PC-3 (cell line): ENCODE measurements at places on chromosomes 6 and 20. TPM values are rescaled to one million over a fixed set of nuclear protein-coding genes. Genes with fewer than 3 reads are reported as not detected.

GRCh38 chr6:143882401-143882930 is 18.2 kb downstream of the ZC2HC1B start:
- no peaks in the 10 kb centered on the region for H3K27me3 ChIP-seq
- H3K27ac ChIP-seq: no peak overlapping the region
- DNase-seq: no peak
- H3K4me3 ChIP-seq: no peak overlapping the region
- H3K4me1 ChIP-seq: peaks cover 13% of the 10 kb centered on the region; the same call in 1 of the 2 replicates

SMOC2 gene
- total RNA-seq: not detected in 2 replicates

- H3K27me3 ChIP-seq: no peaks in the 10 kb centered on the region
- H3K36me3 ChIP-seq: no peaks in the 10 kb centered on the region
- peaks cover 17% of the 10 kb centered on the region for H3K4me1 ChIP-seq
- DNase-seq: no peak
- no peak overlapping the region for H3K27ac ChIP-seq
- no peak overlapping the region for H3K4me3 ChIP-seq
Measured at GRCh38 chr6:36760685-36761435, 63.2 kb downstream of the RAB44 start.

ALDH5A1 gene
- total RNA-seq: 11.9 and 12.2 TPM in 2 replicates

RAB32 gene
- 25.1 and 29.8 TPM in 2 replicates for total RNA-seq

DNA sequence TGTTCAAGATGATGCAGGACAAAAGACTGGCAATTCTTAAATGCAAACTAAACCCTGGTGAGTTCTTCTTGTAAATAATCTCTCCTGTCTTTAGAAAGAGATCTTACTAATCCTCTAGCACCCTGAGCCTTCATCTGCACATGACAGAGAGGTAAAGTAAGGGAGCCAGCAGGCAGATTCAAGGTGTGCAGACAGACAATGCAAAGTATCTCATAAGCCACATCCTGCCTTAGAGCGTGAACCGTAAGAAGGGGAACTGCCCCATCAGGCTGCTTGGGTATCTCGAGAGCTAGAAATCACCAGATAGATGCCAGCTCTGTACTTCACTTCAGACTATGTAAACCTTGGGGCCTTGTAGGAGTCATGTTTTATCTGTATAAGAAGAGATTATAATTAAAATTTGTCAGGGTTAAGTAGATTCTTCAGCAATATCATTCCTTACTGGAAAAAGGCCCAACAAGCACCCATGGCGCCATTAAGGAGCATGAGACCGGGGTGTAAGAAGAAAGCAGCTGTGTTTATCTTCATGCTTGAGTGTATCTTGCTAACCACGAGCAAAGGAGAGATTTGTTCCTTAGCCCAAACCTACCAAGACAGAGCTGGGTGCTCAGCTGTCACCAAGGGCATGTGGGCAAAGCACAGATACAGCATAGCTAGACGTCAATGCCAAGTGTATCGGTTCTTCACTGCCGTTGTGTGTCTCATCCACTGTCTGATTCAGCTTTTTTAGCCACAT is 24.4 kb downstream of the CNR1 start:
- no peaks in the 10 kb centered on the region for H3K36me3 ChIP-seq
- DNase-seq: no peak

DNA sequence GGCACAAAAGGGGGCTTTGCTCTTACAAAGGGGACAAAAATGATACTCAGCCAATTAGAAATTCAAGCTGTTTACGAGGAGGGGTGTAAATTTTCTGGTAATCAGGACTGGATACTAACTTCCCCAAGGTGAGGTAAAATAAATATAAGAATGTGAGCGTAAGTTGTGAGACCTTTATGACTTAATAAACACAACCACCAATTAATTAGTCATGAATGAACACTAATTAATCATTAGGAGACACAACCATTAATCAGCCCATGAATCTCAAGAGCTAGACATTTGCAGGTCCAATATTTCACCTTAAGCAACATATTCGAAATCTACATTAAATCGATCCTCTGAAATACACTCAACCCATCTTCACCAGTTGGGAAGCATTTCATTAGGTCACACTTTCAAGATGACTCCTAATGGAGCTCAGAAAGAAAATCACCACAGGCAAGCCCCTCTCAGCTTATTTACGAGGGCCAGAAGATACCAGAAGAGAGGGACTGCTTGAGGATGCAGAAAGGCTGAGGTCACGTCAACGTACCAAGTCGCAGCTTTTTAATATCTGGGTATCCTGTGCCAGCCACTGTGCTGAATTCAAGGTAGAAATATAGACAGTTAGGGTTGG is 2.7 kb downstream of the ADTRP start:
- H3K4me3 ChIP-seq: no peak overlapping the region
- H3K27ac ChIP-seq: no peak overlapping the region
- DNase-seq: no peak
- peaks cover 25% of the 10 kb centered on the region for H3K4me1 ChIP-seq

GRCh38 chr6:113953346-113953745 is 17.6 kb downstream of the HDAC2 start:
- H3K4me3 ChIP-seq: no peak overlapping the region
- H3K27ac ChIP-seq: no peak overlapping the region
- peak; percentile 53 for DNase-seq
- peaks cover 38% of the 10 kb centered on the region for H3K36me3 ChIP-seq
- H3K4me1 ChIP-seq: peaks cover 19% of the 10 kb centered on the region

COL21A1 gene
- total RNA-seq: 0.35 and 1.0 TPM in 2 replicates

- 0 out of 2 replicates have a peak, but pooled peaks cover 8% of the 10 kb centered on the region for H3K4me1 ChIP-seq
- no peaks in the 10 kb centered on the region for H3K27me3 ChIP-seq
- DNase-seq: no peak
- 0 out of 2 replicates have a peak, but pooled peaks cover 5% of the 10 kb centered on the region for H3K36me3 ChIP-seq
Measured at GRCh38 chr20:7993703-7994102, 25.9 kb downstream of the TMX4 start.

GRCh38 chr6:161244725-161245124 is 29.1 kb downstream of the AGPAT4 start:
- no peak overlapping the region for H3K4me3 ChIP-seq
- H3K27ac ChIP-seq: no peak overlapping the region
- no peaks in the 10 kb centered on the region for H3K4me1 ChIP-seq

- H3K36me3 ChIP-seq: no peaks in the 10 kb centered on the region
- peaks cover 4% of the 10 kb centered on the region; the same call in 1 of the 2 replicates for H3K4me1 ChIP-seq
- peak overlapping the region; percentile 59 for H3K4me3 ChIP-seq
- H3K27me3 ChIP-seq: peaks cover 54% of the 10 kb centered on the region
Measured at GRCh38 chr6:165660857-165661663, 2.0 kb downstream of the PDE10A start.

- no peaks in the 10 kb centered on the region for H3K27me3 ChIP-seq
- no peaks in the 10 kb centered on the region for H3K36me3 ChIP-seq
- peaks cover 52% of the 10 kb centered on the region for H3K4me1 ChIP-seq
Measured at GRCh38 chr6:37129566-37129965, 40.4 kb upstream of the PIM1 start.

DNA sequence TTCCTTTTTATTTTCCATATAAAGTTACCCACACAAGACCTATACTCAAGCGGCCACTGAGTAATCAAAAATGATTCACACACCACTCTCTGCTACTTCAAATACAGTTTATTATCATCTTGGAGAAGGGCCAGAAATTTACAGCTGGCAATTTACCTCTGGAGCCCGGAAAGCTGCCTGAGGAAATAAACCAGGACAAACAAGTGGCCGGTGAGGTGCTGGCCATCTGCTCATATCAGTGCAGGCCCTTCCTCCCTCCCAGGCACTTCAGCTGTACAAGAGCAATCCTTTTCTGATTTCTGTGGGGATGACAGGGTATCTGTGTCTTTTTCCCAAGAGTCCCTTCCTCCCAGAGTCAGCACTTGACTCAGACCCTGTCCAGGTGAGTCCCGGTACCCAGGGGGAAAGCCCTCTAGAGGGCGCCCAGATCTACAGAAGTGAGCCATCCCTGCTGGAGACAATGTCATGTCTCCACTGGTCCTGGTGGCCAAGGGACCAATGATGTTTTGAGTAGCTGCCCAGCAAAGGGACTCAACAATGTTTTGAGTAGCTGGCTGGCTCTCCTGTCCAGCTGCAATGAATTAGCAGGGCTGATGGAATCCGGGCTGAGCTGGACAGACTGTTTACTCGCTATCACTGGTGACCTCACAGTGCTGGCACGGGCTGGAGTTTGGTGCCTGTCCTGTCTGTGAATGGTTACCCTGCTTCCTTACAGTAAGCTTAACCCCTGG is 23.6 kb downstream of the LRP11 start:
- peak overlapping the region; percentile 54 for H3K27ac ChIP-seq
- peak overlapping the region; percentile 16; the same call in 1 of the 2 replicates for H3K4me3 ChIP-seq
- peak; percentile 83 for DNase-seq
- peaks cover 53% of the 10 kb centered on the region for H3K4me1 ChIP-seq
- H3K36me3 ChIP-seq: no peaks in the 10 kb centered on the region
- no peaks in the 10 kb centered on the region for H3K27me3 ChIP-seq

GRCh38 chr6:154938221-154938580 is 56.9 kb upstream of the TIAM2 start:
- no peaks in the 10 kb centered on the region for H3K27me3 ChIP-seq
- H3K27ac ChIP-seq: no peak overlapping the region
- no peaks in the 10 kb centered on the region for H3K36me3 ChIP-seq

- no peaks in the 10 kb centered on the region for H3K36me3 ChIP-seq
- DNase-seq: no peak
Measured at GRCh38 chr6:110558575-110558974, 82.2 kb upstream of the SLC22A16 start.

DNA sequence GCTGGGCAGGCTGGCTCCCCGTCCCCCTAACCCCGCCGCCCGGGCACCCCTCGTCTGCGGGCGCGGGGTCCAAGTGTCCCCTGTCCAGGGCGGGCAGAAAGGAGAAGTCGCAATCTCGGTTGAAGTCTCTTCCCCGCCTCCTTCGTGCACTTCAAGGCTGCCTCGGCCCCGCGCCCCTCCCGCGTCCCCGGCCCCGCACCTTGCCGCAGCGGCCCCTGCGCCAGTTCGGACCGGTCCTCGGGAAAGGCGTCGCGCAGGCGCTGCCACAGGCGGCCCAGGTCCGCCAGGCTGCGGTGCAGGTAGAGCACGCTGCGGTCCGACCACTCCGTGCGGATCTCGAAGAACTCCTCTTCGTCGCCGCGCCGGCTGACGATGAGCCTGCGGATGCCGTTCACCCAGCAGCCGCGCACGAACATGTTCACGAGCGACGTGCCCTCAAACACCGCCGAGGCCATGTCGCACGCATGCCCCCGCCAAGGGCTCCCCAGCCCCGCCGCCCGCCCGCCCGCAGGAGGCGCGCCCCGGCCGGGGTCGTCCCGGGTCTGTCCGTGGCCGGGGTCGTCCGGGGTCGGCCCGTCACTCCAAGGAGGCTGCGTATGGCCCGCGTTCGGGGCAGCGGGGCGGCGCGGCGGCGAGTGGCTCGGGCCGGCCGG is at the start of gene PXDC1:
Gene PXDC1 (minus strand): TSS at position 637 of the 653 bp plus-strand sequence. CDS start 182 bp downstream, at position 455.
- DNase-seq: peak; percentile 23
- peak within 1 kb of the TSS; percentile 80 for H3K4me3 ChIP-seq
- H3K27me3 ChIP-seq: no peaks in the 10 kb centered on the region
- peaks cover 23% of the 10 kb centered on the region for H3K4me1 ChIP-seq
- peak within 1 kb of the TSS; percentile 70 for H3K27ac ChIP-seq

DNA sequence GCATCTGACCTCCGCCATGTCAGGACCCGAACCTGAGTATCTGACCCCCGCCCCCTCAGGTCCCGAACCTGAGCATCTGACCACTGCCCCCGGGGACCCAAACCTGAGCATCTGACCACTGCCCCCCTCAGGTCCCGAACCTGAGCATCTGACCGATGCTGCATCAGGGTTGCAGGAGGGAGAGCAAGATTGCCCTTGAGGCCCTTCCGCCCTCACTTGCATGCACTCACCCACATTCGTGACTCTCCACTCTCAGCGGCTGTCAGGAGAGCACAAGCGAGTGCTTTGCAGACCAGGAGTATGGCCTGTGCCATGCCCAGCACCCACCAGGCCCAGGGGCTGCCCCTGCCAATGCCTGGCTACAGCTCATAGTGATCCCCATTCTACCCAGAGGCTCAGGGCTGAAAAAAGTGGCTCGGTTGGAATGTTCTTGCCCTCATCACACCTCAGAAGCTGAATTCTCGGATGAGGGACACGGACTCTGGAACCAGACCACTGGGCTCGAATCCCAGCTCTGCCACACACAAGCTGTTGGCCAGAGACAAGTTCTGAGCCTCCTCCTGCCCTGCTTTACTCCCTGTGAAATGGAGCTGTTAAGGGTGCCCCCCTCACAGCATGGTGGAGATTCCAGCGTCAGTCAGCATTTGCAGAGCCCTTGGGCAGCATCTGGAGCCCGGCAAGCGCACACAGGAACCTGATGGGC is 82.1 kb downstream of the DLL1 start:
- H3K36me3 ChIP-seq: no peaks in the 10 kb centered on the region
- H3K27ac ChIP-seq: no peak overlapping the region
- H3K4me1 ChIP-seq: no peaks in the 10 kb centered on the region
- no peak overlapping the region for H3K4me3 ChIP-seq

DNA sequence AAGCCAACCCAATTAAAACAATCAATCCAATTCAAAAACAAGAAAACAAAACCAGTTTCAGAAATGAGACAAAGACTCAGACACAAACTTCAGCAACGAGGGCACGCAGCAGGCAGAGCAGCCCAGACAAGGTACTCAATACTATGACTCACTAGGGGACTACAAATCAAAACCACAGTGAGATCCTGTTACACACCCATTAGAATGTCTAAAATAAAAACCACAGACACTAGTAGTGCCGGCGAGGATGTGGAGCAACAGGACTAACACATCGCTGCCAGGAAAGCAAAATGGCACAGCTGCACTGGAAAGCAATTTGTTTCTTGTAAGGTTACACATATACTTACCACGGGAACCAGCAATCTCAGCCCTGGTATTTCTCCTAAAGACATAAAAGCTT is 28.4 kb upstream of the MAS1L start:
- H3K4me1 ChIP-seq: peaks cover 8% of the 10 kb centered on the region; the same call in 1 of the 2 replicates
- H3K27ac ChIP-seq: no peak overlapping the region
- H3K27me3 ChIP-seq: peaks cover under 1% of the 10 kb centered on the region; the same call in 1 of the 2 replicates
- peak; percentile 84 for DNase-seq
- no peaks in the 10 kb centered on the region for H3K36me3 ChIP-seq

DNA sequence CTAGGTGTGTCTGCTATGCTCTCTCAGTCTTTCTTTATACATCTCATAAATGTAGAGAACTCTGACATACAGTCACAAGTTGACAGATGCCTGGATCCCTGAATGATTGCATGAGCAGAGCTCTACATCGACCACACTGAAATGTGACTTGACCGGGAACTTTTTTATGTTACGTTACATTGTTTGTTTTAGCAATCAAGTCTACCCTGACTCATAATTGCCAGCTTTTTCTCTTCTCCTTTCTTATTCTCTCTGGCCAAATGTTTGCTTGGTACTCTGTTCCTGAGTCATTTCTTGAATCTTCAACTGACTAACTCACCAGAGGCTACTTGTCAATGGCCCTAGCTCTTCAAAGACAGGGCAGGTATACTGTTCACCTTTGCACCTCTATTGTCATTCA is 213.6 kb upstream of the DTNBP1 start:
- peak overlapping the region; percentile 92 for H3K27ac ChIP-seq
- peaks cover 43% of the 10 kb centered on the region for H3K4me1 ChIP-seq
- no peaks in the 10 kb centered on the region for H3K27me3 ChIP-seq
- peak; percentile 95 for DNase-seq
